ENCODE measurements at places on chromosomes 13 and 19. TPM values are rescaled to one million over a fixed set of nuclear protein-coding genes. Genes with fewer than 3 reads are reported as not detected.

The ZNF20 gene
- total RNA-seq: 3.5 TPM

The ZNF677 gene
- 9.3 TPM for total RNA-seq

DNA sequence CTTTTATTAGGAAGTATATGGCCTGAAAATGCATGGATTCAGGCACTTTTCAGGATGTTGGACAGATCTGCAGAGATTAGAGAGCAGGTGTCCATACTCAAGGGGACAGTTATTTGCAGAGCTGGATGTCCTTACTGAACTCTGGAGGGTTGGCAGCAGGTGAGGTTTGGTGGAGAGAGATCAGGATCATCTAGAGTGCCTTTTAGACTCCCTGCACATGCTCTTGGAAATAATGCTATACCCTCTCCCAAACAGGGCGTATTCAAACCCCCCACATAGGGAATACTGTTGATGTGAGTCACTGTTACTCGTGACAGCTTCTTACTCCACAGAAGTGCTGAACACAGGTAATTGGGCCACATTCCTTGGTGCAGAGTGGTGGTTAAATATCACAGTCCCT, 725.7 kb upstream of the SGCG start:
- DNase-seq: no peak

DNA sequence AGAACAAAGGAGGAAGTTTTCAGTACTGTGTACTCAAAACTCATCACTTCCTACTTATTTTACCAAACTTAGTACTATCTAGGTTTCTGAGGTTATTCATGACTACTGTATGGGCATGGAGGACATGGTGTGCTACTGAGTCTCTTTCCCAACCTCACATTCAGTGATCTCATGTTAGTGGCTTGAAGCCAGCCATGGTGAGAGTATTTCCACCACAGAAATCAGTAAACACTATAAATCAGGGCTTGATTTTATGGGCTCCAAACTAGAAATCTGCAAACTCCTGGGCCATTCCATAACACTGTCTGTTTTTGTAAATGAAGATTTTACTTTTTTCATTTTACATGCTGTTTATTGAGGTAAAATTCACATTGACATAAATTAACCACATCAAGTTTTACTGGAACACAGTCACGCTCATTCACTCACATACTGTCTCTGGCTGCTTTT, 19.7 kb downstream of the MED26 start:
- DNase-seq: peak; percentile 99

DNA sequence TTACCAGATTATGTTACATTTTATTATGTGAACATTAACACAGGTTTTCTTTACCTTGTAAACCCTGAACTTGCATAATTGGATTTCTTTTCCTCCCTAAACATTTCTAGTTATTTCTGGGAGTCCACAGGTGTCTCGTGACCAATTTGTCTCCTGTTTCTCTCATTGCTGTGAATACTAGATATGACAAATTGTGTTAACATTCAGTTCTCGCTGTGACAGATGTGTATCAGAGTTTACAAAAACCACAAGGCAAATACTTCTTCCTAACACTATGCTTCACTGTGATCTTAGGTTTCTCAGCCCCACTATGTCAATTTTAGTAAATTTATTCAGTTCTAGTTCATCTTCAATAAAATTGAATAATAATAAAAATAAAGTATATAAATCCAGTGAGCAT, 1554.9 kb downstream of the EFNB2 start:
- no peak for DNase-seq
